ENCODE measurements at places on chromosomes 7 and 10. TPM values are rescaled to one million over a fixed set of nuclear protein-coding genes. Genes with fewer than 3 reads are reported as not detected.

Gene EPO
- 1.6 TPM for total RNA-seq

Gene NPTX2
- 11.1 TPM for total RNA-seq

Gene CLDN4
- total RNA-seq = 150 TPM

Gene FANK1
- 4.3 TPM for total RNA-seq

Gene COL17A1
- total RNA-seq = not detected

Gene ZDHHC6
- 13.5 TPM for total RNA-seq

Gene SYT15
- 5.6 TPM for total RNA-seq

Gene SLC13A1
- not detected for total RNA-seq

Gene CDC14C
- total RNA-seq = not detected

DNA sequence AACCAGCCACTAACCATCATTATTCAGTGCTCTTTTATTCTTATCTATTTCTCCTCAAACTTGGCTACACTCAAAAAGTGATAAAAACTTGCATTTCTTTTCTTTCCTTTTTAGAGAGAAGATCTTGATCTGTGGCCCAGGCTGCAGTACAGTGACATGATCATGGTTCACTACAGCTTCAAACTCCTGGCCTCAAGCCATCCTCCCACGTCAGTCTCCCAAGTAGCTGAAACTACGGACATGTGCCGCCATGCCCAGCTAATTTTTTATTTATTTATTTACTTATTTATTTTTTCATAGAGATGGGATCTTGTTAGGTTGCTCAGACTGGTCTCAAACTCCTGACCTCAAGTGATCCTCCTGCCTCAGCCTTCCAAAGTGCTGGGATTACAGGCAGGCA is 24.6 kb upstream of the TMEM248 start:
- DNase-seq = no peak

GRCh38 chr7:116027786-116028185 is 2.8 kb downstream of the TFEC start:
- DNase-seq = no peak

GRCh38 chr10:43878386-43878785 is 229.7 kb upstream of the ZNF32 start:
- no peak for DNase-seq

- no peak for DNase-seq
Observed at GRCh38 chr7:69668339-69668870, 70.1 kb downstream of the AUTS2 start.

DNA sequence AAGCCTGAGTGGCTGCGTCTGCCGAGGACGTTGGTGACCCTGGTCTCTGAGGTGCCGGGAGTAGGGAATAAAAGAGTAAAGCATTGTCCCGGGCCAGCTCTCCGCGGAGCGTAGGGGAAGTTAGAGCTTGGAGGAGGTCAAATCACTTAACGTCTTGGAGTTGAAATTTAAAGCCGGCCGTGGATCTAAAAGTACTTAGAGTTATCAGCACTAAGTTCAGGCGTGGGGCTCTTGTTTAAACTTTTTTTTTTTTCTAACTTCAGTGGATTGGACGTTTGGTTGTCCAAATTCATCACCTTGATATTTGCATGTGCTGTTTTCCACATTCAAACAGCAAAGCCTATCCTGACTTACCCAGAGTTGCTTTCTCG is 700 bp downstream of the NIPSNAP2 start:
- DNase-seq = no peak

- peak; percentile 87 for DNase-seq
Observed at GRCh38 chr10:42753126-42753506, 29.5 kb upstream of the BMS1 start.

DNA sequence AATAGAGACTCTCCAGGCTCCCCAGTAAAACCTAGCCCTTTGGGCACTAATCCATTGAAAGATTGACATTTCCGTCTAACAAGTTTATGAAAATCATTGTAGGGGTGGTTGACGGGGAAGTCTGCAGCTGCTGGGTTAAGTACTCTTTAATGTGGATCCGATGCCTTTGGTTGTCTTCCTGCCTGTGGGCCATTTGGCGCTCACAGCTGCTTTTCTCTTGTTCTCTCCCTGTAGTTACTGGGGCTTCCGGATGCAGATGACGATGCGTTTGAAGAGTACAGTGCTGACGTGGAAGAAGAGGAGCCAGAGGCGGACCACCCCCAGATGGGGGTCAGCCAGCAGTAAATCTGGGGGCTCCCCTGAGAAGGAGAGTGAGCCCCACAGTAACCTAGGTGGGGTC is 22.4 kb downstream of the MTURN start:
- no peak for DNase-seq

- no peak for DNase-seq
Observed at GRCh38 chr7:137755846-137756651, 90.7 kb downstream of the DGKI start.

- DNase-seq = no peak
Observed at GRCh38 chr7:27636326-27637006, 26.2 kb downstream of the HIBADH start.

GRCh38 chr10:118958984-118959925 is 70.3 kb upstream of the NANOS1 start:
- peak; percentile 27 for DNase-seq

GRCh38 chr10:49700997-49701396 is 21.5 kb downstream of the C10orf53 start:
- no peak for DNase-seq

GRCh38 chr7:107173691-107174406 is 5.0 kb downstream of the HBP1 start:
- no peak for DNase-seq

DNA sequence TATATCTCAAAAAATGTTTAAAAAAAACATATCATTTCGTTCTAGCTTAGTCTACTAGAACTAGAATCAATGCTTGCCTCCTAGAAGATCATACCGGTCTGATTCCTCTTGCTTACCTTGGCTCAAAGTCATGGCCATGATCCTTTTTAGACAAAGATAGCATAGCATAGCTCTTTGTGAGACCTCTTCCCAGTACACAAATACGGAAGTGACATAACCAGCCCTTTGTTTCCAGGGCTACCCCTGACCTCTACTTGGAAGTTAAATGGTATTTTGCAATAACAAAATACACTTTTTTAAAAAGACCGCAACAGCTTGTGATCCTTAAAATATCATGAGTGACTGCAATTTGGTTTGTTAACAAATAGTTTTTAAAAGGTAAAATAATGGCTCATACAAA is 130.7 kb upstream of the NOBOX start:
- DNase-seq = no peak

DNA sequence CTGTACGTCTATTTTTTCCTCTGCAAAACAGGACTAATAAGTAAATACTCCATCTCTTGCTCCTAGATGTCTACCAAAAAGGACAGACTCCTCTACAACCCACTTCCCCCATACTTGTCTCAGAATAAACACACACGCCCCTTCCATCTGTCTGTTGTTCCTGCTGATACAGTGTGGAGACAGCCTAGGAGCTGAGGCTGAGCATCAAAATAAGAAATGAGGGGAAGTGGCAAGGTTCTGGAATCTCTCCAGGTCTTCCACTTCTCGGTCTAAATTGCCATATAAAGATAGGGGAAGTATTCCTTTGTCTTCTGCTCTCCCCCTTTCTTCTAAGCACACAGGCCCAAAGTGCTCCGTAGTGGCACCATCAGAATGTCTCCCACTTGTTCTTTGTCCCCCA is 30.8 kb upstream of the VSIR start:
- no peak for DNase-seq

DNA sequence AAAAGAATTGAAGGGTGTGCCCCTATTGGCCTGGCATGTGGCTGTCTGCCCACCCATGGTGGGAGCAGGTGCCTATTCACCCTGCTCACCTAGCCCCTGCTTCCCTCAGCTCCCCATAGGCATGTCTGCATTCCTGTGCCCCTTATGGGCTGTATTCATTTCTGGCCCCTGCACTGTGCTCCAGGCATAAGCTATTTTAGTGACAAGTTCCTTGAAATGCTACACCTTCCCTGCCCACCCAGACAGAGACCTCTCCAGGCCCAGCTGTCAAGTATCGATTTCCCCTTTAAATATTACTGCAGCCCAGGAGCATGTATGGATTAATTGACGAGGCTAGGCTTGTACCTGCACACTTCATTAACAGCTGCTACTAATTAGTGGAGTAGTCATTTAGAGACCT is 235.4 kb downstream of the RPS24 start:
- DNase-seq = no peak

DNA sequence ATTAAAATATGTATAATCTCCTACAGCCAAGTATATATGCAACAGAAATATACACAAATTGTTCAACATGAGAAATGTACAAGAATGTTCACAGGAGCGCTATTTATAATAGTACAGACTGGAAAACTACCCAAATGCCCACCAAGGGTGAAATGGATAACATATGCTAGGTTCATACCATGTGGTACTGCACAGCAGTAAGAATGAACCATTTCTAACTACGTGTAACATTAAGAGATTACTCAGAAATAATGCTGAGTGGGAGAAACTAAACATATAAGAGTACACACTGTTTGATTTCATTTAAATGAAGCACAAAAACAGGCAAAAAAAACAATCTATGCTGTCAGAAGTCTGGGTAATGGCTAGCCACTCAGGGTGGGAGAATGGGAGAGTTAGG is 45.8 kb downstream of the RNLS start:
- no peak for DNase-seq

GRCh38 chr7:37961251-37961650 is 40.8 kb downstream of the EPDR1 start:
- no peak for DNase-seq

DNA sequence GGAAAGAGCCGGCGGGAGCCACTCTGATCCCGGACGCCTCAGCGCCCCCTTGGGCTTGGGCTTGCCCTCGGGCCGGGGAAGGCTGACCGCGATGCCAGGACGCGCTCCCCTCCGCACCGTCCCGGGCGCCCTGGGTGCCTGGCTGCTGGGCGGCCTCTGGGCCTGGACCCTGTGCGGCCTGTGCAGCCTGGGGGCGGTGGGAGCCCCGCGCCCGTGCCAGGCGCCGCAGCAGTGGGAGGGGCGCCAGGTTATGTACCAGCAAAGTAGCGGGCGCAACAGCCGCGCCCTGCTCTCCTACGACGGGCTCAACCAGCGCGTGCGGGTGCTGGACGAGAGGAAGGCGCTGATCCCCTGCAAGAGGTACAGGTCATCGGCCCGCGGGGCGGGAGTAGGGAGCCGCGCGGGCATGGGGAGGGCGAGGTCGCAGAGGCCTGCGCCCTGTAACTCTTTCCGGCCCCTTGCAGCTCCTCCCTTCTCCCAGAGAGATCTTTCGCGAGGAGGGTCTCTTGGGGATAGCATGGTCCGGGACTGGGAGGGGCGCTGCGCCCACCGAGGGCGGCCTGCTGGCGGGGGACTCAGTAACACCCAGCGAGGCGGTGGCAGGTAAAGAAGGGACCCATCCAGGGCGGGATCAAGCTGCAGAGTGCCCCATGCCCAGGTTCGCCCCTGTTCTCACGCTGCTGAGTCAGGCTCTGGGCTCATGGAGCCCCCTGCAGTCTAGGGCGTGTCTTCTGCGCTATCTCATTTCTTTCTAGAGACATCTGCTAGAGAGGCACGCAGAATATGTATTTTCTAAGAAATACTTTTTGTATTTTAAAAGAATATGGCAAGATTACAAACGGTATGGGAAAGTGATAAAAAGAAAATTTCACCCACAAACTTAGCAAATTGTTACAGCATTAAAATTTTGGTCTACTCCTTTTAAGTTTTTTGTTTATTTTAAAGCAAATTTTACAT is 687 bp downstream of the EPDR1 start:
- DNase-seq = peak; percentile 64

DNA sequence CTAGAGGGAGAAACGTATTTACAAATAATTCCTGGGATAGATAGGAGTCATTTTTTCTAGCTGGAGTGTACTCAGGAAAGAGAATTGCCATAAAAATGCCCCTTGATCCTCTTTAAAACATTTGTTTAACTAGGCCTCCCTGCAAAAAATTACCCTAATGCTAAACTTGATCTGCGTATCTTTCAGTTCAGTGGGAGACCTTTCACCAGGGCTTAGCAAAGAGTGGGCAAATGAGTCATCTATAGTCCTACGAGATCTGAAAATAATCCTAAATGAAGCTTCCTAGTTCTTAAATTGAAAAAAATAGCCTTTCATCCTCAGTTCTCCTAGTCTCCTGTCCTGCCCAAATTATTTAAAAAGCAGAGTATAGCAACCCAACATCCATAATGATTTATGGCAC is 198.6 kb upstream of the FRMD4A start:
- DNase-seq = no peak

DNA sequence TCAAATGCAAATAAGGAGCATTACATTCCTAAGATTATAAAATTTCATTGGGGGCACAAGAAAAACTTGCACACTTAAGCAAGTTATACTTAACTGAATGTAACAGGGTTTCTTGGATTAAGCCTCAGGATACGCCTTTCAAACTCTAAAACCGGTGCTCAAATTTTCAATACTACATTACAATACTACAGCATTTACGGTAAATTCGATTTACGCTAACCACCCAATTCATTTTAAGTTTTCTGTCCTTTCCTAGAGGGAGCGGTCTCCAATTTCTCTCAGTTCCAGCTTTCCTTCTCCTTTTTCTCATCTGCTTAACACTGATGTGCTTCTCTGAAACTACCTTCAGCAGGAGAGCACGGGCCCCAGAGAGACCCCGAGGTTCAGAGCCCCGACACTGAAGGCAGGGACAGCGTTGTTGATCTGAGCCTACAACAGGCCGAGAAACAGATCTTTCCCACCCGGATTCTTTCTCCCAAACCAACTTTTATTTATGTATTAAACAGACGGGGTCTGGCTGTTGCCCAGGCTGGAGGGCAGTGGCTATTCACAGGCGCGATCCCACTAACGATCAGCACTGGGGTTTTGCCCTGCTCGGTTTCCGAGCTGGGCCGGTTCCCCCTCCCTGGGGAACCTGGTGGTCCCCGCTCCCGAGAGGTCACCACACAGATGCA is 798 bp downstream of the ZNF425 start:
- DNase-seq = no peak

DNA sequence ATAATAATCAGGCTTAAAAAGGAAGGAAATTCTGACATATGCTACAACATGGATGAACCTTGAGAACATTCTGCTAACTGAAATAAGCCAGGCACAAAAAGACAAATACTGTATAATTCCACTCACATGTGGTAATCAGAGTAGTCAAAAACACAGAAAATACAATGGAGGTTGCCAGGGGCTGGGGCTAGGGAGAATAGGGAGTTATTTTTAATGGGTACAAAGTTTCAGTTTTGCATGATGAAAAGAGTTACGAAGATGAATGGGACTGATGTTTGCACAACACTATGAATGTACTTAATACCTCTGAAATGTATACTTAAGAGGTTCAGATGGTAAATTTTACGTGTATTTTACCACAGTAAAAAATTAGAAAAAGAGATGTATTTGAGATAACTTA is 145.6 kb downstream of the DOCK4 start:
- DNase-seq = no peak

All from pancreas (tissue), 10 donors.